ENCODE measurements at places on chromosomes 3 and 15. TPM values are rescaled to one million over a fixed set of nuclear protein-coding genes. Genes with fewer than 3 reads are reported as not detected.

SERPINI2 gene
- not detected for polyA plus RNA-seq

SQOR gene
- 35.1 TPM for polyA plus RNA-seq

GRCh38 chr3:146513386-146514051 lies 30.9 kb downstream of the PLSCR1 start:
- no peak for DNase-seq

DNA sequence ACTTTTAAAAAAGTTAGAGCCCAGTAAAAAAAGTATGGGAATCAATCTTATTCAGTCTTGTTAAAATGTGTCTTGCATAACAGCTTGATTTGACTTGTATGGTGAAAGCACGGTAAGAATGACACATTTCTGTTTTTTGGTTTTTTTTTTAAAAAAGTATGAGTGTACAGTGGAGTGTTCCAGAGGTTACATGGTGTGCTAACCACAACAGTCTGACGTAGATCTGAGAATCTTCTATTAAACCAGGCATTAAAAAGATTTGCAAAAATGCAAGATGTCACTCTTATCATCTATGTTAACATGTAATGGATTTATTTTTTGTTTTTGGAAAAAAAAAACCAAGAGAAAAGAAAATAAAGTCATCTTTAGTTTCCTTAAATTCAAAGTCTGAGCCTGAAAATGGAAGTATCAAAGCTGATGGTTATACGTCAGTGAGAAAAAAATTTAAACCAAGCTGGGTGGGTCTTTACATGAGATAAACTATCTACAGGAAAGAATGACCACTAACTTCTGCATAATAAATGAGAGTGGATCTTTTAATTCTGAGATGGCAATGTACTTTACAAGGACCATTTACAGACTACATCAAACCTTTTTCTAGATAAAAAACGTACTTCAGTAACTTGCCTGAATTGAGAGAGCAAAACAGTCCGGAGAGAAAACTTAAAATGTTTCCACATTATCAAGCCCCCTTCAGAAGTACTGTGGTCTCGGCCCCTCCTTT lies 1.6 kb downstream of the GABPB1 start:
- DNase-seq, result no peak

PRICKLE2 gene
- polyA plus RNA-seq, result 6.3 TPM

DNA sequence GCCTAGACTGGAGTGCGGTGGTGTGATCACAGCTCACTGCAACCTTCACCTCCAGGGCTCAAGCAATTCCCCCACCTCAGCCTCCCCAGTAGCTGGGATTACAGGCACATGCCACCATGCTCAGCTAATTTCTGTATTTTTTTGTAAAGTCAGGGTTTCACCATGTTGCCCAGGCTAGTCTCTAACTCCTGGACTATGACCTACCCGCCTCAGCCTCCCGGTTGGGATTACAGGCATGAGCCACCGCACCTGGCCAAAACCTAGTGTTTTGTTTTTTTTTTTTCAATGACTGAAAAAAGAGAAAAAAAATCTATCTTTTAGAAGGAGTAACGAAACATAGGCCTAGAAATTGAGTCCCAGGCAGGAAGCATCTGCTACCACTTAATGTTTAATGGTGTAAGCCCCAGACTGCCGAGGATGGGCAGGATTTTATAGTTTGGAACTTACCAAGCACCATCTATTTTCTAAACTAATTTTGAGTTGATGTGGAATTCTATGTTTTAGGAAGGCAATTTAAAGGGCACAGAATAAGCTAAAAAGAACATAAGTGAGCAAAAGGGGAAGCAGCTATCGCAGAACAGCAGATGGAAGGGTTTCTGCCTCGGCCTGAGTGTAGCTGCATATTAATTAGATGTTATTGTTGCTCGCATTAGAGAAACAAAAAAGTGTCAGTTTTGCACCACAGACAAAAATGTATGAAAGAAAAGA lies 24.2 kb upstream of the CA12 start:
- DNase-seq, result no peak

- no peak for DNase-seq
These were observed 43.2 kb upstream of the MTMR14 start for GRCh38 chr3:9606108-9606507.

All from ovary (tissue), 10 donors.